ENCODE measurements at places on chromosomes 7 and 10.

GRCh38 chr7:41930538-41931262 is 227.8 kb upstream of the INHBA start:
- DNase-seq: no peak

DNA sequence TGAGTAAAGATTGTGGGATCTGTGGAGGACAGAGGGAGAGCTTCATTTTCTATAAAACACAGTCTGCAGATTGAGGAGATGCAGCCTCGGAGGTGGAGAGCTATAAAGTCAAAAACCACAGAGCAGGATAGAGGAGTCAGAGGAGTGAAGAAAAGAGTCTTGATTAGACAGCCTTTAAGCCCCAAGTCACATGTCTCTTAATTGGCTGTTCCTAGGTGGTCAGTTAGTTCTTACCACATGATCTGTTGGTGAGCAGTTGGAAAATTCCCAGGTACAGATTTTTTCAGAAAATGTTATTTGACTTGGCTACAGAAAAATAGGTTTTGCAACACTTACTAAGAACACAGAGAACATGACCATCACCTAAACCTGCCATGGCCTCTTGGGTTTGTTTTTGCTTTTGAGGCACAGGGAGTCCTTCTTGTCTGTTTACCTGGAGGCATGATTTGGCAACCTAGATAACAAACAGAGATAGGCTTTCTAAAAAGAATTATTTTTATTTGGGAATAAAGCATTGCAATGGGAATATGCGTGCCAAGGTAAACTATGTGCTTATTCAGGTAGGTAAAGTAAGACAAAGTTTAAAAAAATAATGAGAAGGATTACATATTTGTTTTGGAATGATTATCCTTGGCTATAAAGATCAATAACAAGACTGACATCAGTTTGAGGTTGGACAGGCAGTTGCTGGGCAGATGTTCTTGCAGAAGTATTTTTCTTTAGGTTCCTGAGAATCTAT is 604 bp upstream of the CYP3A43 start:
- no peak for DNase-seq

- DNase-seq: no peak
Observed at GRCh38 chr7:46932676-46933424, 649.1 kb downstream of the TNS3 start.

DNA sequence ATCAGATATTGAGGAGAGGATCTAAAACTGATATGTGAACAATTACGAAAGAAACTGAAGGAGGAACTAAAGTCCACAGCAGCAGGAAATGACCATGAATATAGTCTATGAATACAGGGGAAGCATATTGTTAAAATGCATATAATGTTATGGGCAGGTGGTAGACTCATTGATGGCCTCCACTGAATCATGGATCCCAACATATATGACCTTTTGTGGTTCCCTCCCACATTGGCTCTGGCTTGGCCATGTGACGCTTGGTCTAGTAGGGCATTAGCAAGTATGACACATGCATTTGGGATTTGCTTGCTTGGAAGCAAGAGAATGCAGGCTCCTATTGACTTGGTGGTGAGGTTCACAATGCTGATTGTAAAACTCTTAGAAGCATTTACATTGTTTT is 55.2 kb upstream of the RAB18 start:
- no peak for DNase-seq

- no peak for DNase-seq
Observed at GRCh38 chr10:70615784-70616522, 13.4 kb upstream of the PRF1 start.

DNA sequence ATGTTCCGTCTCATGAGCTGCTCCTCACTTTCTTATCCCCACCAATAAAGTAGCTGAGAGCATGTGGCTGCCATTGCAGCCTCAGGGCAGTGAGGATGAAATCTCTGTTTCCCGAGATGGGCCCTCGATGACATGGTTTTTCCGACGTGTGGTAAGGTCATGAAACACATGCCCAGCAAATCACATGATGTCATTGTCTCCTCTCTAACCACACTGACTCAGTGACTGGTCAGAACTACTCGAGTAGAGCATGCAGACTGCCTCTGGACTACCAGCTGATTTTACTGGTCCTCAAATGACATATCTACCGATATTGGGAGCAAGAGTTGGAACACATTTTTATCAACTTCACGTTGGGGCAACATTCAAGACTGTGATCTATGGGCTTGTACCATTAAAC is 786.1 kb downstream of the CNTNAP2 start:
- no peak for DNase-seq

GRCh38 chr10:20004087-20004523 is 187.9 kb downstream of the PLXDC2 start:
- no peak for DNase-seq

DNA sequence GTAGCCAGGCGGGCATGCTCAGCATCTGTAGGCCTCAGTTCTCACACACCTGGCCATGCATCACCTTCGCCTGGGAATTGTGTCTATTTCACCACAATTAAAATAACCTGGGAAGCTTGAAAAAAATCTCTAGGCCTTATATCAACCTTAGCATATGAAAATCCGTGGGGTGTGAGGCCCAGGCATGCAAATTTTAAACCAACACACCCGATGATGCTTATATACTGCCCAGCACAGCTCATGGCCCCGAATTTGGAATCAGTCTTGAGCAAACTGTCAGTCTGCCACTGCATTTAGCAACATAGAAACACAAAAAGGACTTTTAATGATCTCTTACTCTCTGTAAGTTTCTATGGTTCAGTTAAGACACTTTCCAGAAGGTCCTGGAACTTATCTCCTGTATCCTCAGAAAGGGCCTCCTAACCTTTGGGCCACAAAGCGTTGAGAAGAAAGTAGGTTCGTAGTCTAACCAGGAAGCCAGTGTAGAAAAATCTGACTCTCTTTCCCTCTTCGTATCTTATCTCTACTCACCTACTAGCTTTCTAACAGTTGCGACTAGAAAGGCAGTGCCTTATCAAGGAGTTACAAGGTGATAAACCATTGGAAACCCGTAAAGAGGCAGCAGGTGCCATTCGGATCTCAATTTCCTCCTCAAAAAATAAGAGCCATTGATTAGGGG is 12.0 kb upstream of the DMBT1 start:
- no peak for DNase-seq

- DNase-seq: no peak
Observed at GRCh38 chr10:36254199-36254598, 612.1 kb upstream of the FZD8 start.

- no peak for DNase-seq
Observed at GRCh38 chr10:73545357-73545756, 45.8 kb downstream of the USP54 start.

GRCh38 chr10:17033529-17034260 is 95.9 kb downstream of the CUBN start:
- DNase-seq: no peak

DNA sequence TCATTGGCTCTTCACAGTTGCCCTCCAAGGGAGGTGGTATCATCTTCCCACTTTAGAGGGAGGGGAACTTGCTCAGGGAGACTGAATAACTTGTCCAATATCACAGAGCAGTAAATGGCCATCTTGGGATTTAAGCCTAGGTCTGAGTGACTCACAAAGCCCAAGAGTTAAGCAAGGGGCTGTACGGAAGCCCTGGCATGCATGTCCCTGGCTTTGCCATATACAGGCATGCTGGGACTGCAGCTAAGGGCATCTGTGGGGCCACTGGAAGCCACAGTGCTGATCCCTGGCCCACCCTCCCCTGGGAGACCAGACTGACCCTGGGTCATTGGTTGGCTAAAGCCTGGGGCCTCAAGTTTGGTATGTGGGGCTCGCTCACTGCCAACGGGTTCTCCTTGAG is 3.1 kb downstream of the VSIR start:
- no peak for DNase-seq

DNA sequence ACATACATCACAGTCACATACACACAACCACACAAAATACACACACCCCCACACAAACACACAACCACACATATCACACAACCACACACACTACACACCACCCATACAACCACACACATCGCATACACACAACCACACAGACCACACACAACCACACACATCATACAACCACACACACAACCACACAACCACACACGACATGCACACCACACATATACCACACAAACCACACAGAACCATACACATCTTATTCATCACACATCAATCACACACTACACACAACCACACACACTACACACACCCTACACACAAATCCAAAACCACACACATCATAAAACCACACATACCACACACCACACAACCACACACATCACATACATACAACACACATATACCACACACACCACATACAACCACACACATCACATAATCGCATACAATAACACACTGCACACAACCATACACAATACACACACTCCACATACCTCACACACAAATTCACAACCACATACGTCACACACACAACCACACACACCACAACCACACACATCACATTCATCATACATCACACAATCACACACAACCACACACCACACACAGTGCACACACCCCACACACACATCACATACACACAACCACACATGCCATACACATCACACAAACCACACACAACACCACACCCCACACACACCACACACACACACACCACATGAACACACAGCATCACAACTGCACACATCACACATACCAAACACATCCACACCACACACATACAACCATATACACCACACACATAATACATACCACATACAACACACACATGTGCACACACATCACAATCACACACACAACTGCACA is 30.4 kb downstream of the GPRIN2 start:
- no peak for DNase-seq

DNA sequence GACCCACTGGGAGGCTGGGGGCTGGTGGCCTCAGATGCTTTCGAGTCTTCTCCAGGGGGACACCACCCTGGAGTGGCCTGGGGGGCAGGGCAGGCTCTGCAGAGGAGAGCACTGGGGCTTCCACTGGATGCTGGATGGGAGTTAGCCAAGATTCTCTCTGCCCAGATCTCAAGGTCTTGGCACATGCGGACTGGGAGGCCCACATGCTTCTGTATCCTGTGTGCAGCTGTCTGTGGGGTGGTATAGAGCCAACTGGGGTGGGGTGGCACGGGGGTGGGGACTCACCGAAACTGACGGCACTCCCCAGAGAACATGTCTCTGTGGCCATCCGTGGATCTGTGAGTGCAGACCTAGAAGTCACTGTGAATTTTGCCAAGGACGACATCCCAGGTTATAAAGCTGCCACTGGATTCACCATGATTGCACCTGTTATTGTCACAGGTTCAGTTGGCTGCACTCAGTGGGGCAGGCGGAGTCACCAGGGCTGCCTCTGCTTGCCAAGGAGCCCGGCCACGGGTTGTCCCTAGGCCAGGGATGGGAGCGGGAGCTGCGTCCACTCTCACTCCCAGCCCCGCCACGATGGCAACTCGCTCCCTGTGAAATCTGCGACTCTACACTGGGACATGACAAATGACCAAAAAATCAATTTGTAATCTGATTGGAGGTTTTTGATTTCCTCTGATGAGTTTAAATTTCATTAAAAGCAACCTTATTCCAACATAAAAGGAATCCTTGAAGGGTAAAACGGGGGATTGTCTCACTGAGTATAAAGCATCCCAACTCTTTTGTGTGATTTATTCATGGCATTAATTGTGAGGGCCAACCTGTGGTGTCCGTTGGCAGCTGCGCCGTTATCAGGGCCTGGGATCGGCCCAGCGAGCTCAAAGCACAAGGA is 131.3 kb downstream of the EBF3 start:
- no peak for DNase-seq

- no peak for DNase-seq
Observed at GRCh38 chr7:43303740-43304241, 191.3 kb downstream of the HECW1 start.

DNA sequence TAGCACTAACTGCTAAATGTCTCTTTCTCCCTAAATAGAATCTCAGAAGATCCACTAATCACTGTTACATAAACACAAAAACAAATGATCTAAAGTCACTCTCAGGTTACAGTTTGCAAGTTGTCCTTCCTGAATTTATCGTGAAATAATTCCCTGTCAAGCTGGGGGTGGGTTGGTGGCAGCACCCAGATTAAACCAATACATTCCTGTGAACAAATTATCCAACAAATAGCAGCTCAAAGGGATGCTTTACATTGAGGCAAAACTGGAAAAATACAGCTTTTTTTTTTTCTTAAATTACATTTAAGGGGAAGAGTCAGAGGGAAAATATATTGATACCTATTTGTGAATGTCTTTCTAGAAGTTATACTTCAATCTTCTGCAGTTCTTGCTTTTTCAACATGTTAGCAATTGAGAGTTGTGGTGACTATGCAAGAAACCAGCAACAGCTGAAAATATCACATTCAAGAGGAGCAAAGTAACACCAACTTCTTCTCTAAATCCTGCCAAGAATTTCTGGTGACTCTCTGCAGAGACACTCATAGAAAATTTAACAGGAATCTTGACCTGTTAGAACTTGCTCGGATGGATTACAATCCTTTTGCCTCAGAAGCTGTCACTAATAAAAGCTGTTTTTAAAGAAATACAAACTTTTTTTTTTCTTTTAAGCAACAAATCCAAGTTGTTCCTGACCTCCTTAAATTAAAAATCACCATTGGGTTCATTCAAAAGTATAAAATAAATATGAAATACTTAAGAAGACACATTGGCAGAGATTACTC is 18.9 kb downstream of the LMOD2 start:
- DNase-seq: no peak

GRCh38 chr10:125093199-125093973 is 67.0 kb downstream of the CTBP2 start:
- no peak for DNase-seq

GRCh38 chr10:132528064-132528691 is 9.4 kb upstream of the INPP5A start:
- DNase-seq: no peak

DNA sequence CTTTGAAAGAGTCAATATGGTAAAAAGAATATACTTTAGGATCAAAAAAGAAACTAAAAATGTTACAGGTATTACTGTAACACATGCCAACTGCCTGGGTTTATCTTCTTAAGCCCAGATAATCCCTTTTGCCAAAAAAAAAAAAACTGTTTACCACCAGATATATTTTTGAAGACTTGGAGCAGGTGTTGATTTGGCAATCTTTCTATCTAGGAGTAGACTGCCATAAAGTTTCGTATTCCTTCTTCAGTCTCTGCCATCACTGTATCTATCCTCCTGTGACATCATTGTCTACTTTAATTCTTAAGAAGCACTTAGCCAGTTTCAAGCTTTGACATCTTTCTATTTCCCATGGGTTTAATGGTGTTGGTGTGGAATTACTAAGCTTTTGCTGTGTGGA is 161.0 kb downstream of the ST7 start:
- no peak for DNase-seq

DNA sequence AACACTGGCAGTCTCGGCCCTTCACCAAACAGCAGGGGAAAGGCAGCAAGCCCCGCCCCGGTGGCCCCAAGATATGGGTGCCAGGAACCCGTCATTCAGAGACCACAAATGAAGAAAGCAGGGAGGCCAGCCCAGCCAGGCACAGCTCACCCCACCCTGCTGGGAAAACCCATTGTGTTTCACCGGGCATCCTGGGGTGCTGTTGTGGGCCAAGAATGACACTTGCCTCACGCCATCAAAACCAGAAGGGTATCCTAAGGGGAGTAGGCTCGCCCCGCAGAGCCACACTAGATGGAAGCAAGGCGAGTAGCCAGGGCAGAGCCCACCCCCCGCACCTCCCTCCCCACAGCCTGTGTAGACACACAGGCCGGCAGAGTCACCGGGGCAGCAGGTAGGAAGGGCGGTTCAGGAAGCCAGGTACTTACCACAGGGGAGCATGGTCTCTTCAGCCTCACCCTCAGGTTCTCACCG is 72.5 kb upstream of the KCNMA1 start:
- no peak for DNase-seq
